Sciatic nerve (tissue), 2 donors: ENCODE measurements at places on chromosomes 12 and 14.

DNA sequence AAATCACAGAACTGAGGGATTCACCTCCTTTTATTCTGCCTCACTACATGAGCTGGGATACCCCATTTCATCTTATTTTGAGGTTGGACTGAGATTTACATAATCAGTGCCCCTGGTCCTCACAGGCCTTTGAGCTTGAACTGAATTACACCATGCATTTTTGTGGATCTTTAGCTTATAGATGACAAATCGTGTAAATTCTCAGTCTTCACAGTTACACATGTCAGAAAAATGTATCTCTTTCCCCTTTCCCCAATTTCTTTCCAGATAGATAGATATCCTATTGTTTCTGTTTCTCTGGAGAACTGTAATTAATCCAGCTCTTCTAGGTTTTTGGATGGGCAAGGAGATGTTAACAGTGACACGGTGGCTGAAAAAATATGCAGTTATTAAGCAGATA lies 1778.9 kb upstream of the SEL1L start:
- DNase-seq, result no peak

DNA sequence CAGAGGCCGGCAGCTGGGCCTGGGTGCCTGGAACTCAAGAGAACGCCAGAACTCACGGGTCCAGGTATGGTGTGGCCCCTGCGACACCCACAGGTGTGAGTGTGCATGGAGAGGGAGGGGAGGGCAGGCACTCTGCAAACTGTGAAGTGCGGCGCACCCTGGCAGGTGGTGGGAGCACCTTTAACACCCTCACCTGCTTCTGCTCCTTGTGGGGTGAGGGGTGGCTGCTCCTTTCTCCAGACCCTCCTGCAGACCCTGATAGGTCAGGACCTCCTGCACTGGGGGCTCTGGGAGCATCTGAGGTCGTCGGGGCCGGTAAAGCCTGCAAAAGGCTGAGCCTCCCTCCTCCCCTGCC lies 324.7 kb upstream of the SFSWAP start:
- DNase-seq, result no peak

GRCh38 chr12:83800022-83800421 lies 1112.6 kb downstream of the SLC6A15 start:
- DNase-seq, result no peak

- DNase-seq, result no peak
These were observed 118.2 kb upstream of the GSC start for GRCh38 chr14:94888121-94888520.

DNA sequence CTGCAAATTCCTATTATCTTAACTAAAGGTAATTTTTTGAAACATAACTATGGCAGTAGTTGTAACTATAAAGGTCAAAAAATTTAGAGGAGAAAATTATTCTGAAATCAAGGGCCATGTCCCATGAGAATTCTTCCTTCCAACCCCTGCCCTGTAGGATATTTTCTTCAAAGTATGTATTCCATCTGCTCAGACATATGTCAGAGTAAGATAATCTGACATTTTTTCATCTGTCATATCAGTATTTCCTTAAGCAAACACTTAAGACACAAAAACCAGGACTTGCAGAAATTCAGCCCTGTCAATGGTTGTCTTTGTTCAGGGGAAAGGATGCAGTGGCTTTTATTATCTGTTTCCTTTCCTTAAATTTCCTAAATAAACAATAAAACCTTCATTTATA lies 36.3 kb downstream of the ACSS3 start:
- no peak for DNase-seq

- DNase-seq, result no peak
These were observed 77.2 kb downstream of the ARL6IP4 start for GRCh38 chr12:123057513-123058265.

DNA sequence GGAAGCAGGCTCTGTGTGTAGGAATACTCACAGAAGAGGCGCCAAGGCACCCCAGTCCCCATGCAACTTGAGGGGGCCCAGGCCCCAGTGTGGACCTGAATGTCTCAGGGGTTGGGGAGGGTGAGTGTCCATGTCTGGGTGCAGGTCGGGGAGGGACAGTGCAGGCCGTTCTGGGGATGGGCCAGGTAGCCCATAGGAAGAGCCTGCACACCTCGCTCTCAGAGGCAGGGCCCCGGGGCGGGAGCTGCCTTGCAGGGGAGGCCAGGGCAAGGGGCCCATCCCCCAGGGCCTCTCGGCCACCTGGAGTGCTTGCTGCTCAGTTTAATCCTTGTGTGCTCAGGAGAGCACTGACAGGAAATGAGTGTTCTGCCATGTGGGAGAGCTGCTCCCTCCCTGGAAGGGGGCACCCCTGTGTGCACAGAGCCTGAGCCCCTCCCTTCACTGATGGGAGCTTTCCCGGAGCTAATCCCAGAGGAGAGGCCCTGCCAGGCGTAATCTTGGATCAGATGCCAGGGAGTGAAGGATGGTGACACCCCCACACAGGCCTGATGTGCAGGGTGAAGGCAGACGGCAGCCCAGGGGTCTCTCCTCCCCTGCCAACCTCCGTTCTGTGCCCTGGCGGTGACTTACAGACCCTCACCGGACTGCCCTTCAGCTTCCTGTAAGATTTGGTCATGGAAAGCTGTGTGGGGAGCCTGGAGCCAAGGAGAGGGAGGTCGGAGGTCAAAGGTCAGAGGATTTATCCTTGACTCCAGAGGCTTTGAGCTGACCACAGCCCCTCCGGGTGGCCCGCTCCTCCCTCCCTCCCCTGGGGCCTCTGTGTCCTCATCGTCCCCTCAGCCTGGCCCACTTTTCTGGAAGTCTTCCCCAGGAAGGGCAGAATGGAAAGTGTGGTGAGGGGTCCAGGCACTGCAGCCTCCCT lies 24.4 kb upstream of the FBRSL1 start:
- DNase-seq, result no peak

DNA sequence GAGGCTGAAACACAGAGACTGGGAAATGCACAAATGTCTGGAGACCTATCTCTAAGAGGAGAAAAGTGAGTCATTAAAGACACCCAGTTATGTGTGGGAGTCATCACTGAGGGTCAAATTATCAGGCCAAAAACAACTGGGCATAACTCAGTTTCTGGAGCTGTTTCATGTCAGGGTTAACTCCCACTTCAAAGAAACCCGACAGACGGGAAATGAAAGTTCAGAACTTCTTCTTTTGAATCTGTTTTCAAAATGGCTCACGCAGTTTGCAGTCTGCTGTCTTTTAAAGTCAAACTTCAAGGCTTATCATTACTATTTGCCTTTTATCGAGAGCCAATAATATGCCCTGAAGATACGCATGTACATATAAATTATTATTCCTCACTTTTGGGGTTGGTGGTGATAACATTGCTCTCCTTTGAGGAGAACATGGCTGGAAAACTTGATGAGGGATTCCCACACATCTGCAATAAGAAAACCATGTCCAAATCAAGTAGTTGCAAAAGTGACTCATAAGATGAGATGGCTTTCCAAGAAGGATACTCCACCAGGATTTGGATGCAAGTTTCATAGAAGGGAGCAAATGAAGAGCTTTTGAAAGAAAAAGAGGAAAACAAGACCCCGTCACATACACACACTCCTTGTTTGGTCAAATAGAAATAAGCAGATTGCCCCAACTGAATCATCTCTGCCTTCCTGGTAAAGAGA lies 341.4 kb downstream of the ADAMTS20 start:
- DNase-seq, result no peak

- no peak for DNase-seq
These were observed 167.3 kb upstream of the GRIN2B start for GRCh38 chr12:14148489-14149270.

- DNase-seq, result no peak
These were observed 116.2 kb upstream of the FRMD6 start for GRCh38 chr14:51535443-51536044.

DNA sequence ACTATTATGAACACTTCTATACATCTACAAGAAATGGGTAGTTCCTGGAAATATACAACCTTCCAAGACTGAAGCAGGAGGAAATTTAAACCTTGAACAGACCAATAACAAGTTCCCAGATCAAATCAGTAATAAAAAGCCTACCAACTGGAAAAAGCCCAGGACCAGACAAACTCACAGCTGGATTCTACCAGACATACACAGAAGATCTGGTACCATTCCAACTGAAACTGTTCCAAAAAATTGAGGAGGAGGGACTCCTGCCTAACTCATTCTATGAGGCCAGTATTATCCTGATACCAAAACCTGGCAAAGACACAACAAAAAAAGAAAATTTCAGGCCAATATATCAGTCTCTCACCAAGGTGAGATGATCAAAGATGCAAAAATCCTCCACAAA lies 189.4 kb downstream of the RPS29 start:
- DNase-seq, result no peak

- no peak for DNase-seq
These were observed 88.9 kb upstream of the SLC38A2 start for GRCh38 chr12:46461459-46461858.

DNA sequence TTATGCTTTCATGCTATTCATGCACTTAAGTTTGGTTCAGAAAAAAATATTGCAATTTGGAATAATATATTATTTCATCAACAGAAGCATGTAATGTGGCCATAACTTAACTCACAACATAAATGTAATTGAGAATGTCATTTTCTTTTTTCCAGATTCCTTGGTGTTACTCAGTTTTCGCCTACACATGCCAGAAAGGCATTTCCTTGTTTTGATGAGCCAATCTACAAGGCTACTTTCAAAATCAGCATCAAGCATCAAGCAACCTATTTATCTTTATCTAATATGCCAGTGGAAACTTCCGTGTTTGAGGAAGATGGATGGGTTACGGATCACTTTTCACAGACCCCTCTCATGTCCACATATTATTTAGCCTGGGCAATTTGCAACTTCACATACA lies 14.4 kb downstream of the TRHDE start:
- no peak for DNase-seq

DNA sequence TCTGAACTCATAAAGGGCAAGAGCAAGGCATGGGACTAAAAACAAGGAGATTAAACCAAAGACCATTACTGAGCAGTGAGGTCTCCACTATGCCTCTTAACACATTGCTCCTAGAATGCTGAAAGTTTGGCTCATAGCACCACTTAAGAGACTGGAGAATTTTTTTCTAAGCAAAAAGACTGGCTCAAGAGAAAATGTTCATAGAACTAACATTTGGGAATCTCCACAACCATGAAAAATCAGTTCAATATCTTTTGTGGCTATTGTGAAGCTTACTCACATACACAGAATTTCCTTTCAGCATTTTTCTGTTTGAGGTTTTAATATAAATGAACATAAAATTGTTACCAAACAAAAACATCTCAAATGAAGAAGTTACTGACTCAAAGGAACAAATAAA lies 255.8 kb downstream of the CCDC91 start:
- DNase-seq, result no peak

- no peak for DNase-seq
These were observed 152.2 kb upstream of the RGS6 start for GRCh38 chr14:71780075-71780474.
